NCI-H510A treated with DMSO at 0.1 percent for 48 hours (cell line): ENCODE measurements at places on chromosomes 6 and 20.

- DNase-seq = no peak
These were observed 183.2 kb downstream of the HIVEP2 start for GRCh38 chr6:142761756-142762155.

- DNase-seq = no peak
These were observed 56.5 kb downstream of the ARMC2 start for GRCh38 chr6:108904741-108905140.

DNA sequence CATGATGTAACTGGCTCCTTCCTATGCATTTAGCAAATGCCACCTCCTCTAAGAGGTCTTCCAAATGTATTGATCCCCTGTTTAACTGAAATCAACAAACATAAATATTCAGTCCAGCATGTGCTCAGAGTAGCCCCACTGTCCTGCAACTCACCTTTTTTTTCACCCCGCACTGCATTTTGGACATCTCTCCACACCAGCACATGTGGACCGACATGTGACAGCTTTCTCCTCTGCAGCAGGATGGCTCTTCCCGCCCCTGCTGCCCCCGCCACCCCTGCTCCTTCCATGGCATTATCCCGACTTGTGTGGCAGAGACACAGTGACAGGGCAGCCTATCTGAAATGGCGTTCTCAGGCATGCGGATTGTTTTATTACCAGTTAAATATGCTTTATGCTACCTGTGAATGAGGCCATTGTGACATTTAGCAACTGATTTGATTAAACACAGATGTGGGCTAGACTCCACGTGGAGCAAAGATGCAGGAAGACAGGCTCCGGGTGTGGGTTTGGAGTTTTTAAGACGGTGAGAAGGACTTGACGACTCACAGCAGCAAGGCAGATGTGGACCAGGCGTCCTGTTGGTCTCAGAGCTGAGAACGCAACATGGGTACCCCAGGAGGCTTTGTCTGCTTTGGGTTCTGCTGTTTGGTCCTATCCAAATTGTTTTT is 161.2 kb downstream of the EYA2 start:
- DNase-seq = no peak

DNA sequence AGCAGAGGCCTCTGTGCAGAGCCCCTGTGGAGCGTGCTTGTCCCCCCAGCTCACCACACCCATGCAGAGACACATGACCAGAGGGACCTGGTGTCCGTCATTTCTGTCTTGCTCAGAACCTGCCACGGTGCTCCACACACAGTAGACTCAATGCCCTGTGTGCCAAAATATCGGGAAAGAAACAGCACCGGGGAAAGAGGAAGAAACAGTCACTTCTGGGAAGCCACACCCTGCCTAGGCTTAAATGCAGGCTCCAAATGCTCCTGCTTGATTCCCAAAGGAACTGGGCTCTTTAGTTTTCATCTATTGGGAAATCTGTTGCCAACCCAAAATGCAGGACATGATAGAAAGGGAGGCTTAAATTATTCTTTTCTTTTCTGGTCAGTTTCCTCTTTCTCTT is 503.9 kb downstream of the CD83 start:
- no peak for DNase-seq

GRCh38 chr20:4183361-4183760 is 168.0 kb upstream of the RNF24 start:
- no peak for DNase-seq

GRCh38 chr6:1379017-1379787 is 10.2 kb upstream of the FOXF2 start:
- DNase-seq = no peak

GRCh38 chr6:124956018-124956417 is 6.2 kb upstream of the RNF217 start:
- no peak for DNase-seq

- no peak for DNase-seq
These were observed 72.0 kb downstream of the OPRM1 start for GRCh38 chr6:154111025-154111424.

GRCh38 chr6:48315051-48315719 is 204.2 kb upstream of the PTCHD4 start:
- DNase-seq = no peak

- no peak for DNase-seq
These were observed 73.7 kb downstream of the SLC22A3 start for GRCh38 chr6:160421854-160422253.
